ENCODE measurements at places on chromosomes 4 and X.

DNA sequence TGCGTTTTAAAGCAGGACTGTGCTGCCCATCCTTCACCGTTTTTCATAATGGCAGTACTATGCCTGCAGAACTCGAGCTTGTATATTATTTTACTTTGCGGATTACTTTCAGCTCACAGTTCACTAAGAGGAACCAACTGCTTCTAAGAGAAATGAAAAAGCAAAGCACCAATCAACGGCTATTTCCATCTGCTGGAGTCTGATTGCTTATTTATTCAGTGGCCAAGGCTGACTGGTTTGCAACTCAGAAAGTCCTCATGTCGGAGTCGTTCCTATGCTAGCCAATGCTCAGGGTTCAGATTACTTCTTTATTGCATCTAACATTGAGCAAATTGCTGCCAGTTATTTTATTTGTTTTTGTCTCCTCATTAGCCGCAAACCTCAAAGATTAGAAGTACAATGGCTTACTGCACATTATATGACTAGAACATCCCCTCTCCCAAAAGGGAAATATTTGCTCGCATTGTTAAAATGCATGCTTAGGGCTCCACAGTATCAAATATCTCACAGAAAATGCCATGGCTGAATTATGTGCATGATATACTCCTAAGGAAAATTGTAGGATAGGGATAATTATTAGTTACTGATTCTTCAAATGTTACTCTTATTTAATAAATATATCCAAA, 1628.2 kb upstream of the ADGRL3 start:
- no peak for DNase-seq

DNA sequence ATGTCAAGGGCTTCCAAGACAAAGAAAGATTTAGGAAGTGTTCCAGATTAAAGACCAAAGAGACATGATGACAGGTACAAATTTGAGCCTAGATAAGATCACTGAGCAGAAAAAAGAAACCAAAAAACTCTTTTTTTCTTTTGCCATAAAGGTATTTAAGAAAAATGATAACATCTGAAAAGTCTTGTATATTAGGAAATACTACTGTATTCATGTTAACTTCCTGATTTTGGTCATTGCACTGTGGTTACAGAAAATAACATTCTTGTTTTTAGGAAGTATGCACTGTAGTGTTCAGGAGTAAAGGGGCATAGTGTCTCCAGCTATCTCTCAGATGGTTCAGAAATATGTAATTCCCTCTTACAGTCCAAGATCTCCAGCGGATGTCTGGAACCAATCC, 37.1 kb downstream of the RWDD4 start:
- no peak for DNase-seq

GRCh38 chr4:81650606-81651242, 179.0 kb upstream of the RASGEF1B start:
- no peak for DNase-seq

DNA sequence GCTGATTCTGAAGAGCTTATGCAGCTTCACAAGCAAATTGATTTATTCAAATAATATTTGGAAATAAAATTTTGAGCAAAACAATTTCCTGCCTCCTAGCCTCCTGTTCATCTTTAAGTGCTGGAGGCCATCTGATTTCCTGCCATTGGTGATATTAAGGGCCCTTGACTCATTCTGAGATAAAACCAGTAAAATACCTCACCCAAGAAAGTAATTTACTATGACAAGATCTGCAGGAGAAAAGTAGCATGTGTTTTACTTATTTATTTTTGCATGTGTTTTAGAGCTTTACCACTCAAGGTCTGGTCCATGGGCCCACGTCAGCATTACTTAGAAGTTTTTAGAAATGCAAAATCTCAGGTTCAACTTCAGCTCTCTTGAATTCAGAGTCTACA, 67.7 kb downstream of the DCLK2 start:
- DNase-seq = no peak

- DNase-seq = no peak
These were observed 216.2 kb downstream of the CEP135 start for GRCh38 chr4:56164907-56165306.

GRCh38 chr4:75302648-75303047, 211.6 kb downstream of the RCHY1 start:
- DNase-seq = no peak

DNA sequence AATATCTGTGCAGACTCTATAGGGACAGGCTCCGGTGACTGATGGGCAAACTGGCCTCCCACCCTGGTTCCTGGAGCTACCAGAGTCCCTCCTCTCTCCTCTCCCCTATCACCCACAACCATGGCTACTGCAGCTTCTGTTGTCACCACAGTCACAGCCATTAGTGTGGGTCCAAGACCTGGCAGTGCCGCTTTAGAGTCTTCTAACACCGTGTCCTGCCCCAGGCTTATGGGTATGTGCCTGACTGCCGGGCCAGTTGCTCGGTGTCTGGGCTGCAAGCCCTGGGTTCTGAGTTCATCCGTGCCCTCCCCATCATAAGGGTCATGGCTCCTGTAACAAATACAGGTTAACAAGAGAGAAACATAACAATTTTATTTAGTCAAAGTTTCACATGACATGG, 85.4 kb downstream of the FNIP2 start:
- DNase-seq = no peak

DNA sequence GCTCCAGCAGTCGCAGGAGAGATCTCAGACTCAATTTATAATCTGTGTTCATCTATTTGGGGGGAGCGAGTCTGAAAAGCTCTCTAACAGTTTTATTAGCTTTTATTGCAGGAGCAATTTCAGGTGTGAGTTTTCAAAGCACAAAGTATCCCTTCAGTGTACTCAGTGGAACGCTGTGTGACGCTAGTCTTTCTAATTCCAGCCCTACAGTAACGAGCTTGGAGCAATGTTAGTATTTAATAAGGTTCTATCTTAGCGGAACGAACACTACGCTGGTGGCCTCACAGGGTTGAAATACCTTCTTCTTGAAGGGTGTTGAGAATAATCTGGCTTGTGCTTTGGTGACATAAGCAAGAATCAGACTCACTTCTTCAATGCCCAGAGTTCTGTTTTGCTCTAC, 8.4 kb downstream of the HS3ST1 start:
- no peak for DNase-seq

- DNase-seq = no peak
These were observed 90.8 kb upstream of the PPP2R3B start for GRCh38 chrX:477441-478012.

- DNase-seq = no peak
These were observed 91.9 kb upstream of the CPEB2 start for GRCh38 chr4:14910411-14910810.

DNA sequence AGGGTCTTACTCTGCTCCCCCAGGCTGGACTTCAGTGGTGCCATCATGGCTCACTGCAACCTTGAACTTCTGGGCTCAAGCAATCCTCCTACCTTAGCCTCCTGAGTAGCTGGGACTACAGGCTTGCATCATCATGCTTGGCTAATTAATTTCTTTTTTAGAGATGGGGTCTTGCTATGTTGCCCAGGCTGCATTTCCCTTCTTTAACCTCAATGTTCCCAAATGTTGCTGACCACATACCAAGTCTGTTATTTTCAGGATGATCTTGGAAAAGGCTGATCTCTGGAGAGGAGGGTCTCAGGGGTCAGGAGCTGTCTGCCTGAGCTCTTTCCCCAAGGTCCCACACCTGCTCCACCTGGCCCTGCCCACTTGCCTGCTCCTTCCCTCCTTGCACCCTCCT, 13.0 kb downstream of the CACNA1F start:
- DNase-seq = no peak

- DNase-seq = no peak
These were observed 29.9 kb upstream of the SOD3 start for GRCh38 chr4:24765376-24765988.

- no peak for DNase-seq
These were observed 1092.3 kb downstream of the ARAP2 start for GRCh38 chr4:35151816-35152572.

- peak; percentile 66 for DNase-seq
These were observed 8.2 kb downstream of the BMP2K start for GRCh38 chr4:78784236-78784865.

- no peak for DNase-seq
These were observed 2.0 kb upstream of the SH3BP2 start for GRCh38 chr4:2790583-2791517.

GRCh38 chr4:108240366-108240765, 71.6 kb upstream of the LEF1 start:
- no peak for DNase-seq

GRCh38 chr4:170090352-170091052, 746 bp upstream of the AADAT start:
- DNase-seq = no peak

GRCh38 chrX:122565952-122566351, 618.1 kb upstream of the GRIA3 start:
- DNase-seq = peak; percentile 93

- DNase-seq = no peak
These were observed 76.2 kb upstream of the TEX13D start for GRCh38 chrX:124256216-124256615.

- no peak for DNase-seq
These were observed 12.7 kb downstream of the GRPR start for GRCh38 chrX:16136080-16136479.

GRCh38 chr4:67785528-67785927, 31.3 kb upstream of the GNRHR start:
- no peak for DNase-seq

DNA sequence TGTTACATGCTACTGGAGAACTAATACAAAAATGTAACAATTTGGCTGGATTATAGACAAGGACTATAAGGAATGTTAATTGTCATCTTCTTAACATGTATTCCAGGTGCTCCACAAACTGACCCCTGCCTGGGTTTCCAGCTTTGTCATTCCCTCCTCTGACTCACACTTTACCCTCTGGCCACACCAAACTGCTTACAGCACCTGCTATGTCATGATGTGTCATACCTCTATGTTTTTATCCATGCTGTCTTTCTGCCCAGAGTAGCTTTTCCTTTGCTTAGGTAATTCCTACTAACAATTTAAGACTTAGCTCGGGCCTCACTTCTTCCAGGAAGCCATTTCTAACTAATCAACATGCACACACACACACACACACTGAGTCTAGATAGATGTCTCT, 14.0 kb upstream of the SHROOM4 start:
- no peak for DNase-seq

DNA sequence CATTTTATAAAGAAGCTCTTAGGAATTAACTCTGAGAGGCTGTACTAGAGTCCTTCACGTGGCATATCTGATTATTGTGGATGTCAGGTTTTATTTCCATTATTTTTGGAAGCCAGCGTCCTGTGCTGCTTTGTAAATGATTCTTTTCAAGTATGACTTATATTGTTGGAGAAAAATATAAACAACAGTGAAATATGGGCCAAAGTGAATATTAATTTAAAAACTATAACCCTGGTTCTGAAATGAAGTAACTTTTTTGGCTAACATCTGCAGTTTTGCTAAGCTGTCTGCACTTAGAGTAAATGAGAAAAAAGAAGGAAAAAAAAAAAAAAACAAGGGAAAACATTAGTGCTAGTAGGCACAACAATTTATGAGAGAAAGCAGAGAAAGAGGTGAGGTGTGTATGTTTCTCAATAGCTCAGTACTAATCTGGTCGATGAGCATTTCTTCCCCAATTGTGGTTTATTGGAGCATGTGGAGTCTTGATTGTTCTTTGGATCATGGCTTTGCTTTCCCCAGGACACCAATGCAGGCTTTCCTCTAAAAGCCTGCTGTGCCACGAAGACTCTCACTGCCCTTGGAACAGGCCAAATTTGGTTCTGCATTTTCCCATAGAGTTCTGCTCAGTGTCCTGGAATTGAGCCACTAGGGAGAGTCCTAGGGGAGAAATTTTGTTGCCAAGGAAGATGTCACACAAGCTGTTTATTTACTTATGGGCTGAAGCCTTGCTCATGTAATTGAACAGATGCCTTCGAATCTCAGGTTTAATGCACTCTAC, 273.3 kb downstream of the DKK2 start:
- DNase-seq = no peak

GRCh38 chr4:158999166-158999682, 103.7 kb upstream of the RAPGEF2 start:
- no peak for DNase-seq

DNA sequence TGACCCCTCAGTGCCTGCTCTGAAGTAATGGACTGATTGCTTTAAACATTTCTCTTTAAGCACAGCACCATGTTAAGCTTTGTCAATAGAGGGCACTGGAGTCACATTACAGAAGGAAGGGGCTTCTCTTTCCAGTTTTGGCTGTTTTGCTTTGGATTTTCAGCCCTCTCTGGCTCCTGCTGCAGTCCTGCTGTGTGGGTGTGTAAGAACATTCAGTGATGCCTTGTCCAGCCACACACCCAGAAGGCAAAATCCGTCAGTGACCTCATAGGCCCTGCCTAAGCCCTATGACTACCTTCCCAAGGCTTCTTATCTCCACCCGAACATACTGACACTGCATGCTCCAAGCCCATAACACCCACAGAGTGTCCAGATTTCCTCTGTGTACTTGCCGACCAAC, 215.3 kb upstream of the CTSO start:
- peak; percentile 83 for DNase-seq

- no peak for DNase-seq
These were observed 1.4 kb upstream of the SORCS2 start for GRCh38 chr4:7190691-7191545.

DNA sequence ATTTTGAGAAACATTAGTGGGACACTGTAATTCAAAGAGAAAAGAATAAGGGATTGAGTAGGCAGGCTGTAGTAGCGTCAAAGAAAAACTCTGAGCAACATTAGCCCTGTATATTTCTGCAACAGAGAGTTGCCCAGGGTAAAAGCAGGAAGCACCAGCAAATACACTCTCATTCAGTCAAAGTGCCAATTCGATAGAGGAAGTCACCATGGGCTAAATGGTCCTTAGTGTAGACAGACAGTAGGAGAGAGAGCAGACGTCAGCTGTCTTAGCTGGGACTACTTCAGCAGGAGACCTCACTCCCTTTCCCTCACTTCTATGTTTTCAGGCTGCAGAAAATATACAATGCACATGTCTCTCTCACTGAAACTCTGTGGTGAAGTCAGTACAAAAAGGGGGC, 2073.8 kb upstream of the TENM3 start:
- DNase-seq = no peak

- DNase-seq = no peak
These were observed 61.9 kb downstream of the ARHGAP10 start for GRCh38 chr4:147793569-147794313.

- no peak for DNase-seq
These were observed 1973.6 kb upstream of the AGA start for GRCh38 chr4:179415847-179416223.

- peak; percentile 3 for DNase-seq
These were observed 26.0 kb downstream of the LRIT3 start for GRCh38 chr4:109873791-109874514.

DNA sequence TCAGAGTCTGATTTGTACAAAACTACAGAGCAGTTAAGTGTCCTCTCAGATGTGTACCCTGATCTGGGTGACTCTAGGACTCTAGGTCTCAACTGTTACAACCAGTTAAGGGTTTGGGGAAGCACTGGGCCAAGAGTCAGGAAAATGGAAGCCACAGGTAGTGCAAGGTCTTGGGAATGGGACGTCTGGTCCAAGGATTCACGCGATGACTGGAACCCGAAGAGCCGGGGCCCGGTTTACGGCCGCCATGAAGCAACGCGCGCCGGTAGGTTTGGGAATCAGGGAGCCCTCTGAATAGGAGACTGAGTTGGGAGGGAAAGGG, 321 bp upstream of the HPRT1 start:
- no peak for DNase-seq

- DNase-seq = peak; percentile 59
These were observed 96.3 kb upstream of the MSX1 start for GRCh38 chr4:4762909-4763821.

All from AG09309 (cell line).